ENCODE measurements at places on chromosomes 3 and 15.

DNA sequence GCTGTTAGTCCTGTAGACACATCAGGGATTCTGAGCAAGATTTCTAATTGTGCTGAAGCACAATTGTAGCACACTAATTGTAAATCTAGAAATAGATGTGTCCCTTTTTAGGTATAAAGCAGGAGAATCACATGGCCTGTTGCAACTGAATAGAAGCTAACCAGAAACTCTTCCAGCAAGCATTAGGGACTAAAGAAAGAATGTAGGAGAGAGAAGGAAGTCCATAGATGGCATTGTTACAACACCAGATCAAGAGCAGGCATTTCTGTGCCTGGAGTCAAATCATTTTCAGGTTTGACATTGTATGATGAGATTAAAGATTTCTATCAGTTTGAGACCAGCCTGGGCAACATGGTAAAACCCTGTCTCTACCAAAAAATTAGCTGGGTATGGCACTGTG, 27.4 kb downstream of the CALML4 start:
- DNase-seq = no peak

DNA sequence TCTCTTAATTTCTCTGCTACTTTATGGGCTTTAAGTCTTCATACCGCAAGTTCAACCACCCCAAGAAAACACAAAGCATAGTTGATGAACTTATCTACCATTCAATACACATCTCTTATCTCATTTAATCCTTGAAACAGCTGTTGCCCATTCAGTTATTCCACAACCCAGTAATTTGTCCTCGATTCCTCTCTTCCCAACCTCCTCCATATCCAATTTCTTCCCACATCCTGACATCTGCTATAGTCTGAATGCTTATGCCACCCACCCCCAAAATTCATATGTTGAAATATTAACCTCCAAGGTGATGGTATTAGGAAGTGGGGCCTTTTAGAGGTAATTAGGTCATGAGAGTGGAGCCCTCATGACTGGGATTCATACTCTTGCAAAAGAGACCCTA, 345.4 kb downstream of the ERC2 start:
- no peak for DNase-seq

- no peak for DNase-seq
Observed at GRCh38 chr3:30631243-30631904, 25.0 kb downstream of the TGFBR2 start.

GRCh38 chr3:72797773-72798543, 50.3 kb downstream of the SHQ1 start:
- DNase-seq = no peak

DNA sequence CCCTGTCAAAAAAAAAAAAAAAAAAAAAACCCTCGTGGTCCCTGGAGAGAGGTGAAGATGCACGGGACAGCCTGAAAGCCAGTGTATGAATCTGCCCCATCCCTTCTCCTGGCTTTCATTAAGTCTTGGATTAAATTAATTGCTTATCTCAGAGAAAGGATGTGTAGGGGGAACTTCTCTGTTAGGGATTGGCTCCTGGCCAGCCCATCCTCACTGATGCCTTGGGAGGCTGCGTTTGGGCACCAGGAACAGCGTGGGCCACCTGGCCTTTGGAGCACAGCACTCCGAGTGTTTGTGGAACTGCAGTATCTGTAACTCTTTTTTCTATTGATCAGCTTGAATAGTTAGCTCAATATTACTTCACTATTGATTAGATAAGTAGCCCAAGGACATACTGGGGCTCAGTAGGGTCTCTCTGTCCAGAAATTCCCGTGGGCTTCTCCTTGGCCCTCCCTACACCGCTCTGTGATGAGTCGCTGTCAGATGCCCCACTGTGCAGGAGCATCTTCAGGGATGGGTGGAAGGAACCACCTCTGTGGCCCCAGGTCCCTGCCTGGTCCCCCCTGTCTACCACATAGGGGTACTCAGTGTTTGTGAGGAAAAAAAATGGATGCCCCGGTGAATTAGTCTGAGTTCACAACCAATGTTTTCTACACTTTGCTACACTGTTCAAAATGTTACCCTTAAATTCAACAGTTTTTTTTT, 2.0 kb downstream of the PXYLP1 start:
- no peak for DNase-seq

DNA sequence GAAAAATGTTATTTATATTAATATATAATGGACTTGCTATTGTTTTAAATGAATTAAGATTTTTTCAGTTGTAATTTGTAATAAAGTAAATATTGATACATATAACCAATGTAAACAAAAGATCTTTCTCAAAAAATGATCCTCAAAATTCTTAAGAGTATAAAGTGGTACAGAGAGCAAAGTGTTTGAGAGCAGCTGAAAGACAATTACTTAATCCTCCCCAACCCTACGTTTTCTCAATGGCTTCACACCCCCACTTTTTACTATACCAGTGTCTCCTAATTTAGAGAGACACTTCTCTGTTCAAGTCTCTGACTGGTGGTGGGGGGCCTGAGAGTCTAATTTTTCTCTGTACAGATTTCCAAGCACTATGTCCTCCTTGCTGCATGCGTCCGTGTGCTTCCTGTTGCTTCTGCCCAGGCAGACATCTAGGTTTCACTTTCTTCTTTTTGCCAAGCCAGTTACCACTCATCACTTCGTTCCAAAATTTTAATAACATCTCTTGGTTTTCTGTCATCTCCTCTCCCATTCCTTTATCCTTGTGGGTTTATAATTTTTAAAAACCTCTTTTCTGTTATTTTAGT, 276.3 kb upstream of the DNAJC19 start:
- DNase-seq = peak; percentile 75

DNA sequence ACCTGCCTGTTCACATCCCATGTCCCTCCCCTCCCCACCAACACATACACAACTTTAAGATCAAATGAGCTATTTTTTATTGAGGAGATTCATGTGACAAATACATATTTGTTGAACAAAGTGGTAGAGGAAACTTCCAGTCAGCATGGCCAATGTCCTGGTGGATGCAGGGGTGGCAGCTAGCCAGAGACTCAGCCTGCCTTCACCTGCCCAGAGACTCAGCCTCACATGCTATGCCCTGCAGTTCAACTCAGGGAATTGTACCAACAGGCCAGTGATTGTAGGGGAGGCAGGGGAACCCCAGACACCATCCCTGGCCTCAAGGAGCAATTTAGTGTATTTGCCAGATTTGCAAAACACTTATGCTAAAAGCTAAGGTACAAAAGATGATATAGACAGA, 136.6 kb downstream of the OPA1 start:
- no peak for DNase-seq

DNA sequence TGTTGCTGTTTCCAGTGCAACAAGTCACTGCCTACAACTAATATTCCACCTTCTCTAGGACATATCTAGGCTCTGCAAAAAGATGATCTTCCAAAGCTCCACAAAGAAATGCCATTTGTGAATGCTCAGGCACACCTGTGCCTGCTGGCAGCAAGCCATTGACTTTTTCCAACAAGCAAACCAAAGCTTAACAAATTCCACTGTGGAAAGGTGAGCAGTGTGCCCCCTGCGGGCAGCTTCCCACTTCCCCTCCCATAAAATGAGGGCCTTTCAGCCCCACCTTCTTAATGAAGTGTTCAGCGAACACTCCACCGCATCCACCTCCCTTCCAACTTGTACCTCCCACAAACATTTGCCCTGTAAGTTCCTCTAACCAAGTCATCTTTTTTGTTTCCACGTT, 157.5 kb upstream of the SLC24A5 start:
- no peak for DNase-seq

- no peak for DNase-seq
Observed at GRCh38 chr3:139759470-139759869, 81.7 kb upstream of the NMNAT3 start.

DNA sequence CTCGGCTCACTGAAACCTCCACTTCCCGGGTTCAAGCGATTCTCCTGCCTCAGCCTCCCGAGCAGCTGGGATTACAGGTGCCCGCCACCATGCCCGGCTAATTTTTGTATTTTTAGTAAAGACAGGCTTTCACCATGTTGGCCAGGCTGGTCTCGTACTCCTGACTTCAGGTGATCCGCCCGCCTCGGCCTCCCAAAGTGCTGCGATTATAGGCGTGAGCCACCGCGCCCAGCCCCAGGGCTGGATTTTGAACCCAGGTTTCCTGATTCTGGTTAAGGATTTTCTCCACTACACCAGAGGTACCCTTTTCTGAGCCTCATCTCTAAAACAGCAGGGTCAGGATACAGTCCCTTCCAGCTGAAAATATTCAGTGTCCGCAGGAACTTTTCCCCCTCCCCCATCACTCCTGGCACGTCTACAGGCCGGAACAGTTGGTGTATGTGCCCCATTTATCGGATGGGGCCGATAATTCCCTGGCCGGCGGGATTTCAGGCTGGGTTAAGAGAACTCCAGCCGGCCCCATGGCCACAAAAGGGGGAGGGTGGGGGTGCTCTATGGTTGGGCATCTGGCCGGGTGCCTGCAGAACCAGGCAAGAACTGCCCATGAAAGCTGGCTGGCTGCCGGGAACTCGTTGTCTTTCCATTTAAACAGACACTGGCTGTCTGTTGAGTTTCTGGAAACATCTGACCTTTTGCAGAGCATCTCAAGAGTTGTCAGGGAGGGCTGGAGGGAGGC, 26.8 kb upstream of the SEMA4B start:
- DNase-seq = no peak

DNA sequence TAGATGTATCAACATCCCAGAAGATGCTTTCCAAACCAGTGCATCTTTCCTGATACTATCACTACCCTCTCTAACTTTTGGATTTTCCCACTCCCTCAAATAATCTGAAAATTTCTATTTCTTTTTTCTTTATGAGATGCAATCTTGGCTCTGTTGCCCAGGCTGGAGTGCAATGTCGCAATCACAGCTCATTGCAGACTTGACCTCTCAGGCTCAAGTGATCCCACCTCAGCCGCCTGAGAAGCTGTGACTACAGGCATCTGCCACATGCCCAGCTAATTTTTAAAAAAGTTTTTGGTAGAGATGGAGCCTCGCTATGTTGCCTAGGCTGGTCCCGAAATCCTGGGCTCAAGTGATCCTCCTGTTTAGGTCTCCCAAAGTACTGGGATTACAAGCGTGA, 239.7 kb downstream of the SUCLG2 start:
- DNase-seq = no peak

DNA sequence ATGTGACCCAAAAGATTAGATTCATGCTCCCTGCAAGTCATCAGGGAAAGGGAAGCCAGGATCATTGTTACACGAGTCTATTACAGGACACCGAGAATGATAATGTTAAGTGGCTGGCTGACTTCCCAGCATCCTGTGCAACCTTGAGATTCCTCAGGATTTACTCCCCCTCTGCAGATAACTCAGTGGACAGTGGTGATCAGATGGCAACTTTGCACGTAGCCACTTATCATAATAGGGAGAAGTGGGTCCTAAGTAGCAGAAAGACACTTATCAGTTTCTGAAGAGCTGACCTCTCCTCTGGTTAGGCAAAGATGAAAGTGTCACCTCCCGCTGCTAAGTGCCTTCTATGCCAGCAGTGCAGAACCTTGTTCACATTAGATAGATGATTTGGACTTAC, 6.7 kb upstream of the TMPRSS7 start:
- DNase-seq = no peak

DNA sequence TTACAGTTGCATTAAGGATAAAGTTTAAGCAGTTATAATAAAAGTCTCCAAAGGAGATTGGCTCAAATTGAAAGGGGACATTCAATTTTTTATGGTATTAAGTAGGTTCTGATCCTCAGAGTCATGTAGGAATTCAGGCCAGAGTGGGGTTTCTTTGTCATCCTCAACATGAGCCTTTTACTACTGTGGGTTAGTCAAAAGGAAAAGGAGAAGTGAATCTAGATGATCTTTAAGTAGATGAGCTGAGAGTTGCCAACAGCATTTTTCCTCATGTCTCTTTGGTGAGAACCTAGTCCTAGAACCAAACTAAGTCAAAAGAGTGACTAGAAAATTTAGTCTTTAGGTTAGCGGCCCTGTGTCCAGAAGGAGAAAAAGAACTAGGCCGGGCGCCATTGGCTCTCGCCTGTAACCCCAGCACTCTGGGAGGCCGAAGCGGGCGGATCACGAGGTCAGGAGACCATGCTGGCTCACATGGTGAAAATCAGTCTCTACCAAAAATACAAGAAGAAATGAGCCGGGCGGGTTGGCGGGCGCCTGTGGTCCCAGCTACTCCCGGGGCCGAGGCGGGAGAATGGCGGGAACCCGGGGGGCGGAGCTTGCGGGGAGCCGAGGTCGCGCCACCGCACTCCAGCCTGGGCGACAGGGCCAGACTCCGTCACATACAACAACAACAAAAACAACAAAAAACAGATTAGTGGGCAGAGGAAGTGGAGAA, 4.2 kb upstream of the CHL1 start:
- no peak for DNase-seq

GRCh38 chr3:132871956-132872355, 149.7 kb upstream of the NPHP3 start:
- no peak for DNase-seq

DNA sequence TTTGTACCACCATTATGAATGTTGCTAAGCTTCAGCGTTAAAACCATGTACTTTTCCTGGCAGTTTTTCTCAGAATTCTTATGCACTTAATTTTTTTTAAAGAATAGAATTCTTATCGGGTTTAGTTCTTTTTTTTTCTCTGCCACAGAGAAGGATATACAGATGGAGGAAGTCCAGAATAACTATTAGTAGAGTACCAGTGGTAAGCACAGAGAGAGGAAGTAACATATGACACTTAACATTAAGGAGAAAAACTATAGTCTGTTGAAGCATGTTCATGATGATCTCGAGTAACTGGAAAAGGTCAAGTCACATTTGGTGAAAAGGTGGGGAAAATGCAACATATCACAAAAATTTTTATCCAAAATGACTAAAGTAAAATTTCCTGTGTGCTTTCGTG, 68.9 kb downstream of the RNF13 start:
- no peak for DNase-seq

- no peak for DNase-seq
Observed at GRCh38 chr15:78767331-78767951, 43.8 kb downstream of the ADAMTS7 start.

DNA sequence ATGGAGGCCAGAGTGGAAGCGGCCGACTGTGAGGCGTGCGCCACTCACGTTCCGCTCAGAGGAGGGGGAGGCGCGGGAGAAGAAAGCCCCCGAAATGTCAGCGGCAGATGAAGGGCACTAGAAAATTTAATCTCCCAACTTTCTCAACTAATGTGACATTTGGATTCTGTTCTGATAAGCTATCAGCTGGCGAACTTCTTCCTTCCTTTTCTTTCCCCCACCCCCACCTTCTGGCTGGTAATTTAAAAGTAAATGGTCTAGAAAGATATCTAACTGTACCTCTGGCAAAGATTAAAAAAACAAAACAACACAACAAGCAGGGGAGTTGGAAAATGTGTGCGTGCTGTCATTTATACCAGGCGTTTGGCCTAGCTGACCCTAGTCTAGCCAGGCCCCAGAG, 26.4 kb upstream of the TMEM115 start:
- no peak for DNase-seq

- no peak for DNase-seq
Observed at GRCh38 chr3:40871394-40871793, 327.9 kb upstream of the CTNNB1 start.

DNA sequence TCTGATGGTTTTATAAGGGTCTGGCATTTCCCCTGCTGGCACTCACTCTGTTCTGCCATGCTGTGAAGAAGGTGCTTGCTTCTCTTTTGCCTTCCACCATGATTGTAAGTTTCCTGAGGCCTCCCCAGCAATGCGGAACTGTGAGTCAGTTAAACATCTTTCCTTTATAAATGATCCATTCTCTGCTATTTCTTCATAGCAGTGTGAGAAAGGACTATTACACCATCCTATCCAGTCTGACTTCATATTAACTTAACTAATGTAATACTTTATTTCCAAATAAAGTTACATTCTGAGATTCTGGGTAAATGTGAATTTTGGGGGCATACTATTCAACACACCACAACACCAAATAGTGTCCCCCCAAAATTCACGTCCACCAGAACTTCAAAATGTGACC, 22.2 kb upstream of the MAP3K13 start:
- DNase-seq = no peak

- no peak for DNase-seq
Observed at GRCh38 chr3:128170866-128171516, 17.7 kb downstream of the EEFSEC start.

Data from MM.1S (cell line).